ENCODE measurements at places on chromosomes 1 and 21.

DNA sequence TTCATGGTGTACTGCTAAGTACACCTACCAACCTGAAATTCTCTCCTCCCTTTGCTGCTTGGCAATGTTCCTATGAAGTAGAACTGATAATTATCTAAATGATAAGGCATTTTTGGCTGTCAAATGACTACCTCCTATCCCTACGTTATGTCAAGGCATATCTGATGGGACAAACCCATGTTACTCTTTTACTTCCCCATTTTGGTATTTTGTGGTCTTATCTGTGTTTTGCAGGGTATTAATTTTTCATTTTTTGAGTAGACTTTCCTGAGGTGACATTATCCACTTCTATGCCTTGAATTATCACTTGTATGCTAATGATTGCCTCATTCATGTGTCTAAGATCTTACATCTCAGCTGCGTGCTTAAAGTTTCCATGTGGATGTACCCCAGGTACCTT is 499.6 kb upstream of the B3GALT2 start:
- no peak for DNase-seq

DNA sequence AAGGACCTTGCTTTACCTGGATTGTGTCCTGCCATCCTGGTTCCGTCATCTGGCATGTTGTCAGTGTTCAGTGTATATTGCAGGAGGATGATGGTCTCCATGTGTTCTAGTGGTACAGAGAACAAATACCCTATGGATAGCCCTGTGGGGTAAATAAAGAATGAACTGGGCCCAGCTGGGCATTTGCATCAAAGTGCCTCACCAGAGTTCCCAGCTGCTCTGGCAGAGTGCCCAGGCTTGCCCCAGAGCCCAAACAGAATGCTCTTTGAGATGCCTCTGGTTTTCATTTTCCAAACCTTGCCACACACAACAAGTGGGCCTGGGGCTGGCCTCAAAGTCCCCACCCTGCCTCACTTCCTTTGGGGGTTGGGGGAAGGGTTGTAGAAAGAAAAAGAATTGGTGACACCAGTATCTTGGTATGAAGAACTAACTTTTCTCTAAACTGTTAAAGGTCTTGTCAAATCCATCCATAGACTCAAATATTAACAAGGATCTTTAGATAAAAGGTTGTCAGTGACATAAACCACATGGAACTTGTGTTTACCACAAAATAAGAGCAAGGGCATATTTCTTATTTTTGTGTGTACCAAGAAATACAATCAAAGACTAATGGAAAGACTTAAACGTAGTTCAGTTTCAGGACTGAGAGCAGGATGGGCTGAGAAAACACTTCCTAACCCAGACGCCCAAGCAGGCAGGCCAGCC is 82.2 kb downstream of the LMO4 start:
- no peak for DNase-seq

- no peak for DNase-seq
Observed at GRCh38 chr1:66333466-66334199, 200.3 kb upstream of the SGIP1 start.

DNA sequence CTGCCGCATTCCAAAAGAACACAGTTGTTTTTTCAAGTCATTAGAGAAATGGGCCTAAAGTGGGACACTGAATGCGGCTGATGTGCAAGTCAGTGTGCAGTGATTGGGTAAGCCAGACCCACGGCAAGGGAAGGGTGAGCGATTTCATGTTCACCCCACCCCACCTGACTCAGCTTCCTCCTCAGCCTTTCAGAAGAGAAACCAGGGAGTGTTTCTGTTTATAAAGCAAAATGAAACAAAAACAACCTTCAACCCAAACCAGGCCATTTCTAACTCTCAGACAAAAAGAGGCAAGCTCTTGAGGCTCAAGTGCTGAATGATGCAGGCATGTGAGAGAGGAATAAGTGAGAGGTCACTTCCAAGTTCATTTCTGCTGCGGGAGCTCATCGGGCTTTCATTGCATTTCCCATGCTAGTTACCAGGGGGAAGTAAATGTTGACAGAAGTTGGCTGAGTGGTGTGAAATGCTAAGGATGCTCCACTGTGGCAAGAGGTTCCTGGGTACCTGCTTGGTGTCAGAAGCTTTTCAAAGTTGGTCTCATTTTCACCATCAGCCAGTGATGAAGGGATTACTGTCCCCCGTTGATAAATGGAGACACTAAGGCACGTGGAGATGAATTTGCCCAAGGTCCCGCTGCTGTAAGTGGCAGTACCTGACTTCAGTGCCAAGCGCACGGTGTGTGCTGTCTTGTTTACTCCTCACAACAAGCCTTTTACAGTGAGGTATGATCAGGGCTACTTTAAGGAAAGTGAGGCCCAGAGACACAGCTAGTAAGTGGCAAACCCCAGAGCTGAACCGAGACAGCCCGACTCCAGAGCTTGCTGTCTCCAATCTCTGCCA is 29.1 kb downstream of the STPG1 start:
- no peak for DNase-seq

DNA sequence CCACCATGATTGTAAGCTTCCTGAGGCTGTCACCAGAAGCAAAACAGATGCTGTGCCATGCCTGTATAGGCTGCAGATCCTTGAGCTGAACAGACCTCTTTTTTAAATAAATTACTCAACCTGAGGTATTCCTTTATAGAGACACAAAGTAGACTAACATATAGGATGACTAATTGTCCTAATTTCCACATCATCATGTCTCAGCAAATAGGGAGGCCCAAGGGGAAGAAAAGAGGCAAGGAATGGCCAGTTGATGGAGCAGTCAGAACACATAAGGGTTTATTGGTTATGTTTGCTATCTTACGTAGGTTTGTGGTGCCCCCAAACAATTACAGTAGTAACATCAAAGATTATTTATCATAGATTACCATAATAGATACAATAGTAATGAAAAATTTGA is 126.2 kb downstream of the RASAL2 start:
- DNase-seq = no peak

GRCh38 chr1:117646007-117646811 is 40.4 kb downstream of the TENT5C start:
- no peak for DNase-seq

- DNase-seq = no peak
Observed at GRCh38 chr1:244353551-244354091, 98.1 kb downstream of the ADSS2 start.

- no peak for DNase-seq
Observed at GRCh38 chr1:45370575-45370974, 30.3 kb upstream of the MUTYH start.

DNA sequence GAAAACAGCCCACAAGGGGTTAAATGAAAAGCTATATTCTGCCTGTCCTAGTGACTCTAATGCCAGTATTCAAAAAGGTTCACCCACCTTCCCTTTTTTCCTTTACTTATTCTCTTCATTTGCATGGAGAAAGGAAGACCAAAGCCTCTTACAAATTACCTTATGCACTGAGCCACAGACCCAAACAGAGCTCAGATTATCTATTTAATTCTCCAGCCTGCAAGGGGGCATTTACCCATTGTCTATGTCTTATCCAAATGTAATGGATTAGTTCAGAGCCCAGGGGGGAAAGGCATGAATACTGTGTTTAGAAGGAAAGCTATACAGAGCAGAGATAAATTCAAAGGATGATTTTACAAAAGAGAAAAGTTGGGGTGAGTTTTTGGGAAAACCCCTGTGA is 388.5 kb downstream of the OMA1 start:
- no peak for DNase-seq

DNA sequence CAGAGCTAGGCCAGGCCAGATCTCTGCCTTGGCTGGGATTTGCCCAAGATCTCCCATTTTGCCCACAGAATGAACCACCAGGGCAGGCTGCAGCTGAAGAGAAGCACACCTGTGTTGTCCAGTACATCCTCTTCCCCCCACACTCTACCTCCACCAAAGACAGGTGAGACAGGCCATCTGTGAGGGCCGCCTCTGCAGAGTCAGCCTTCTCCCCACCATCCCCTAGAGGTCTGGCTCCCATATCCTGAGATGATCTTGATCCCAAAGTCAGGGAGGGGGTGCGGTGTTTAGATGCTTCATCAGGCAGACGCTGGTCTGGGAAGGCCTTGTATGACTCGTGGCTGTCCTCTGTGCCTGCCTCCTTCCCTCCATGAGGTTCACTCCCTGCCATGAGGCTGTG is 28.7 kb downstream of the HYI start:
- no peak for DNase-seq
